ENCODE measurements at places on chromosomes 5 and 9.
A peak's percentile ranks its signal among the peaks of the same experiment; 100 is the strongest.

DNA sequence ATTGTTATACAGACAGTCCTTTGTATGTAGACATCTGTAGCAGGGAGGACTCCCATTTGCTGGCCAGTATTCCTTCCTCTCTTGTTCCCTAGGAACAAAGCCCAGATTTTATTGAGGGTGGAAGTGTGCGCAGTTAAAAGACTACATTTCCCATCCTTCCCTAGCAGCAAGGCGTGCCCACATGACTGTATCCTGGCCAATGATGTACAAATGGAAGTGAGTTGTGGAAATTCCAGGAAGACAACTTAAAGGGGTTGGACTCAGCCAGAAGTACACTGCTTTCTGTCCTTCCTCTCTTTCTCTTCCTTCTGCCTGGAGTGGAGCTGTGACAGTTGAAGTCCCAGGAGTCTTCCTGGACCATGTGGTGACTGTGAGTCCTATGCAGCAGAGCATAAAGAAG is 89.0 kb downstream of the HRH2 start:
- DNase-seq: no peak

- DNase-seq: no peak
These were observed 9.4 kb downstream of the SLC38A9 start for GRCh38 chr5:55702598-55703345.

- DNase-seq: no peak
These were observed 7.8 kb downstream of the YIPF5 start for GRCh38 chr5:144162686-144163085.

- DNase-seq: no peak
These were observed 43.9 kb downstream of the CRB2 start for GRCh38 chr9:123399803-123400378.

- no peak for DNase-seq
These were observed 278.3 kb upstream of the TUT7 start for GRCh38 chr9:86632537-86632936.

GRCh38 chr5:81363093-81363871 is 30.7 kb downstream of the ACOT12 start:
- DNase-seq: no peak

- no peak for DNase-seq
These were observed 6.7 kb upstream of the TMEM141 start for GRCh38 chr9:136784249-136784996.

GRCh38 chr5:102889033-102889432 is 133.9 kb downstream of the PAM start:
- DNase-seq: no peak

DNA sequence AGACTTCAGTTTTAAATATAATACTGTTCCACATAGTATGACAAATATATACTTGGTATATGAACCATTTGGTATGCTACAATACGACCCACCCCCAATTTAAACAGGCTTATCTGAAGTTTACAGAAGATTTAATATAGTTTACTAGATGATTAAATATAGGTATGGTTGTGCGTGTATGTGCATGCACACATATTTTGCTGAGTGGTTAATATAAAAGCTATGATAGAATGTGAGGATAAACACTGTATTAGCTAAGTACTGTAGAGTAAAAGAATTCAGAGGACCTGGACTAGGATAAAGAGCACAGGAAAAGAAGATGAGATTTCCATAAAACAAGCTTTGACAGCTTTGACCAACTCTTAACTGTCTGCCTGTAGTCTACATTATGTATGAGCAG is 356.7 kb downstream of the PDE4D start:
- no peak for DNase-seq

DNA sequence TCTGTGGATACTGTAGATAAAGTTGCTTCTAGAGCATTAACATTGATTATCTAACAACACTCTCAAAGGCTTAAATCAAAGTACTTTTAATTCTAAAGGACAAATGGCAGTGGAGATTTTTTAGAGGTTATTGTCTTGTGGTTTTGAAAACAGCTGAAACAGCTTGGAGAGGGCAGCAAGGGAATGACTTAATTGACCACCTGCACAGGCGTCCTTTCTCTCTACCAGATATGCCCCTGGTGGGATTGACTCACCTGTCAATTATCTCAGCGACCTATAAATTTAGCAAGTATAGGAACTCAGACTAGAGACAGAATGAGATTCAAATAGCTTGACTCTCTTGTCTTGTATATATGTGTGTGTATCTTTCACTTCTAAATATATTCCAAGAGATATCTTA is 13.5 kb downstream of the ARL14EPL start:
- no peak for DNase-seq

GRCh38 chr9:88971131-88971960 is 19.9 kb upstream of the S1PR3 start:
- DNase-seq: no peak

- DNase-seq: no peak
These were observed 41.8 kb upstream of the ROR2 start for GRCh38 chr9:91991721-91992341.

DNA sequence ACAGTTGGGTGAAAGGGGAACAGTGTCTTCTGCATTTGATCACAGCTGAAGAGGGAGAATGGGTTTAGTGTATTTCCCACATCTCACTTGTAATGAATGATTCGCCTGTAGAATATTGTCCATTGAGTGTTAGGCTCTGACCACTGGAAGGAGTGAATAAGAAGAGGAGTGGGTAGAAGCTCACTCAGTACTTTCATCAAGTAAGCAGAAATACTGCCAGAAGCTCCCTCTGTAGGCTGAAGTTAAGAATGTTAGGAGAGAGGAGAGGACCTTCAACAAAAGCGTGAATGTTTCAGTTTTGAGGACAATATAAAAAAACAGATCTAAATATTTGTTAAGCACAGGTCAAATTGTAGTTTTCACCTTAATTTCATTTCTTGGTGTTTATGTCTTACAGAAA is 27.5 kb downstream of the FSD1L start:
- peak; percentile 31 for DNase-seq

- DNase-seq: no peak
These were observed 42.7 kb downstream of the ZNF618 start for GRCh38 chr9:113918697-113919350.

DNA sequence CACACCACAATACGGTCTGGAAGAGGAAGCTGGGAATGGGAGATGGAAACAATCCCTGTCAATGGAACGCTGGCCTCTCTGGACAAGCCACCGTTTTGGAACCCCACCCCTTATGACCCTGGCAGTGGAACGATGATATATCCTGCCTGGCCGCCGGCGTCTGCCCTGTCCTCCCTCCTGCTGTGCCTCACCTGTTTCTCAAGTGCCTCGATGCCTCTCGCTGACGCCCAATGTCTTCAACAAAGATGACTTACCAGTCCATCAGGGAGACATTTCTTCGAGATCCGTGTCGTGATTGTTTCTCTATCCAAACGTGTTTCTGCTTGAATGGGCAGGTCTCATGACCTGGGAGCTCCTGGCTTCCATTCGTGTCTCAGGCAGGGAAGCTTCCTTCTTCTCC is 476.5 kb downstream of the SPATA31A7 start:
- DNase-seq: no peak

- DNase-seq: peak; percentile 48
These were observed 324.7 kb upstream of the GRAMD2B start for GRCh38 chr5:126098330-126099017.

DNA sequence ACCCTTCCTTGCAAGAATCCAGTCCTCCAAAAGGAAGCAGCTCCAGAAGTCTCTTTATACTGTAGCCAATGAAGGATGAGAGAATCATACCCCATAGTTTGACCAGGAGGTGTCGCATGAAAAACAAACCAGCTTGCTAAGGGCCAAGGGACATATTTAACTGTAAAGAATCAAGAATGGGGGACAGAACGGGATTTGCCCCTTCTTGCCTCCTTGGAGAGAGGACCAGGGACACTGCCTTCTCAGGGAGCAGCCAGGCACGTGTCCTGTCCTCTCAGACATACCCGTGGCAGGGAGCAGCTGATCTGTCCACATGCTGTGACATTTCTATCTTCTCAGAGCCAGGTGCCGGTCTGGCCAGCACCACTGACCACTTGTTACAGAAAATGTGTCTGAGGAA is 11.7 kb downstream of the PRUNE2 start:
- DNase-seq: no peak

GRCh38 chr9:83280790-83281189 is 217.8 kb upstream of the RASEF start:
- no peak for DNase-seq

DNA sequence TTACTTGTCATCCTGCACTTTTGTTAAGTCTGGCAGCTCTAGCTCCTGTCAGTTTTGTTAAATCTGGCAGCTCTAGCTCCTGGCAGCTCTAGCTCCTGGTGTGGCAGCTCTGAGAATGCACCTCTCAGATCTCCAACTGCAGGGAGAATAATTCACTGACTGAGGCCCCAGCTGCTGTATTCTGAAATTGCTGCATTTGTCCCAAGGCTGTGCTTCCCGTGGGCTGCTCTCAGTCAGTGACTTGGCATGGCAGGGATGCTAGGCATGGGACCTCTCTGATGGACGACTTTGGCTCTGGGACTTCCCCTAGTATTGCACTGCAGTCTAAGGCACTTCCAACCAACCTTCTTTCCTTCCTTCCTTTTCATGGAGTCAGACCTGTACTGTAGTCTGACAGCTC is 475.7 kb downstream of the CCDC171 start:
- no peak for DNase-seq

DNA sequence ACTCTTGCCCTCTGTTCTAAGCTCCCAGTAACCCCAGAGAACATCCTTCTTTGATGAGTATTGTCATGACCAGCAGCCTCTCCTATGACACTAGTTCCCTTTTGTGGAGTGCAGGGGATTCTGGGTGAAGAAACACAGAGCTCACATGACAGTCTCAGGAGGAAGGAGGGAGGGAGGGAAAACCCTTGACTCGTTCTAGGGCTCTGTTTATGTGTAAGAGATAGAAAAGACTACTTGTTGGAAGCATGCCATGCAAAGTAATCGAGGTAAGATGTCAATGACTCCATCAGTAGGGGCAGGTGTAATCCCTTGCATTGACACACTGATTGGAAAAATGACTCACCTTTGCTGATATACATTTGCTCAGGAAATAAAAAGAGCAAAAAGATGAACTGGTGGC is 190.2 kb upstream of the ELL2 start:
- DNase-seq: no peak

DNA sequence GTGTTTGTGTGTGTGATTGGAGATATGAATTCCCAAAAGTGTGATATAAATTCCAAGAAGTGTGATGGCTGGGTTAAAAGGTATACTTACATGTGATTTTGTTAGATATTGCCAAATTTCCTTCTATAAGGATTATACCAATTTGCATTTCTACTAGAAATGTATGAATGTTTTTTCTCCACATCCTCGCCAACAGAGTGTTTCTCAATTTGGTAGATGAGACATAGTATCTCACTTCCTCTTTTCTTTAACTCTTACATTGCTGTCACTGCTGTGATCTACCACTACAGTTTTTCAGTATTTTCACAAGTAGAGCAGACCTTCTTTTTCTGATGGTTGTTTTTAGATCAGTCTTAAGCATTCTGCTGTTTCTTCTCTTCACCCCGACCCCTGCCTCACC is 111.3 kb downstream of the FER start:
- DNase-seq: no peak

DNA sequence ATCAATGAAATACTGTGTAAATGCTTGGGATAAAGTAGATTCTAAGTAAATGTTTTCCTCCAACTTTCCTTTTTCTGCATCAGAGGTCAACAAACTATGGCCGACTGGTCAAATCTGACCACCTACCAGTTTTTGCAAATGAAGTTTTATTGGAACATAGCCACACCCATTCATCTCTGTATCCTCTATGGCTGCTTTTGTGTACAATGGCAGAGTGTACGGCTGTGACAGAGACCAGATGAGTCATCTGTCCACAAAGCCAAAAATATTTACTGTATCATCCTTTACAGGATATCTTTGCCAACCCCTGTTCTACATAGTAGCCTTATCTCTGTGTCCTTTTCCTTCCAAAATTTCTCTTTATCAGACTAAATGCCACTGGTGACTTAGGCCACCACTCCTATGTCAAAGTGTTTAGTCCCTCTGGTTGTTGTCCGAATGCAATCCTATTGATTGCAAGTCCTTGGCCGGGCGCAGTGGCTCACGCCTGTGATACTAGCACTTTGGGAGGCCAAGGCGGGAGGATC is 218.4 kb upstream of the KLF4 start:
- no peak for DNase-seq

- DNase-seq: peak; percentile 54
These were observed 32.1 kb downstream of the NAIF1 start for GRCh38 chr9:128034821-128035652.

- DNase-seq: no peak
These were observed 33.4 kb downstream of the ACER2 start for GRCh38 chr9:19442240-19442639.

Data from amniotic stem cell (primary cell).